ENCODE measurements at places on chromosomes 1 and 21.

GRCh38 chr1:79896140-79896539, 889.6 kb upstream of the ADGRL4 start:
- no peak for DNase-seq

DNA sequence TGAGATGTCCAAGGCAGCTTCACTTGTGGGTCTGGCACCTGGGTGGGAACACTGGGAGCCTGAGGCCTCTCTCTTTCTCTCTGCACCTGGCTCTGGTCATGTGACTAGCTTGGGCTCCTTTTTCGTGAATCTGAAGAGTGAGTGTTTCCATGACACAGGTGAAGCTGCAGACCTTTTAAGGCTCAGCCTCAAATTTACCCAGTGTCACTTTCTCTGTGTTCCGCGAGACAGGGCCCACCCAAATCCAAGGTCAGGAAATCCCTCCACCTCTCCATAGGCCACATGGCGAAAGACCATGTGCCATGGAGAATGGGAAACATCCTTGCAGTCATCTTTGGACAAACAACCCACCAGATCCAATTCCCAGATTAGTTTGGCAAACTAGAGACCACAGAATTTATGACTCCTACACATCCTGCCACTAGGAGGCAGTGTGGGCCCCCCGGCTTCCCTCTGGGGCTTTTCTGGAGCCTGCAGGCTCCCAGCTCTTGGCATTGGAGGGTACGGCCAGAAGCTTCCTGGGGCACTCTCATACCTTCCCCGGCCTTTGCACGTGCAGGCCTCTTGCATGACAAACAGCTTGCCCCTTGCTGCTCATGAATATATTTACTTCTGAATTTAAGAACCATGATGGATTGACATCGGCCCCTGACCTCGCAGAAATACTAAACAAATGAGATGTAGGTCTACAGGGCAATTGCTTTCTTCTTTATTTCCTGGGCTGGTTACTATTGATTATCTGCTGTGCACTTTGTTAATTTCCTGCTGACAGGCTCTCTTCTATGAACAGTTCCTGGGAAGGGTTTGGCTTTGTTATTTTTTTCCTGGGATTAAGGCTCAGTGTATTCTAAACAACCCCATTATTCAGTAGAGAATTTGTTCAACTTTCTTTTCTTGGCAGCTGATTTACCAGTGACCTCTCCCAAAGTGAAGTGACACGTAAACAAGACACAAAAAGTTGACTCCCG, 180.7 kb downstream of the KAZN start:
- no peak for DNase-seq

GRCh38 chr1:226872437-226872836, 2.0 kb downstream of the PSEN2 start:
- DNase-seq: no peak

DNA sequence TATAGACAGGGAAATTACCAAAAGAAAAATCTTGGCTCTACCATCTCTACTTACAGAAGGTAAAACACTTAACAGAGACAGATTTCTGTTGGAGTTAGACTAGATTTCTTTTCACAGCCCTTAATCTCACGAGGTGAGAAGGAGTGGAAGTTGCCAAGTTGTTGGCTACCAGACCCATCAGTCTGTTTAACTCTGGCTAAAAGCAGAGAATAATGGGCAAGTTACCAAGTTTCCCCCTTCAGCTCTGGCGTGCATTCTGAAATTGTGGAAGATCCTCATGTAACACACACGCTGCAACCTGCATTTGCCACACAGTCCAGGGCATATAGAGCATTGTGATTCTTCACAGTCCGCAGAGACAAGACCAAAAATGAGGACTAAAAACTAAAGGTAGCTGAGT, 49.3 kb downstream of the STX6 start:
- DNase-seq: no peak

- peak; percentile 39 for DNase-seq
Observed at GRCh38 chr1:214993419-214993818, 89.1 kb upstream of the KCNK2 start.

DNA sequence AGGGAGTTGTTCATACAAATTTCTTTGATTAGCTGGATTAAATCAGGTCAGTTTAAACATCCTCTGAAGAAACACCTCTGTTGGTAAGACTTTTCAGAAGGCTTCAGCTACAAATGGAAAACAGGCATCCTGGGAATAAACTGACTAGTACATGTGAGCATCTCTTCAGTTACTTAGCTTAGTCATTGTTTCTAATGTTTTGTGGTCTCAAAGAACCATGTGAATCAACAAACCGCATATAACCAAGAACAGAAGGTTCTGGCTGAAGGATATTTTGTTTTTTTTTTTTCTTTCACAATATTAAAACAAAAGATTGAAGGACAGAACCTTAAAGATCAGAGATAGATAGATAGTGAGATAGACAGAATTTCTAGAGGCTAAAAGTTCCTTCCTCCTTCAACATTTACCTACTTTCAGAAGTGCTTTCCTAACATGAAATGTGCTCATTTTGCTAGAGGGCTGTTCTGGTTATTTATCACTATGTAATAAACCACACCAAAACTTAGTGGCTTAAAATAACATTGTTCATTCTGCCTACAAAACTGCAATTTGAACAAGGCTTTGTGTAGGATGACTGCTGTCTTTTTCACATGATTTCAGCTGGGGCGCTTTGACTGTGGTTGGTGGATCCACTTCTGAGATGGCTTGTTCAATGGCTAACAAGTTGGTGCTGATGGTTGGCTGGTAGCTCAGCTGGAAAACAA, 119.8 kb upstream of the PTGFR start:
- peak; percentile 85 for DNase-seq

- DNase-seq: no peak
Observed at GRCh38 chr1:19664453-19665185, at the start of gene HTR6. TSS of gene HTR6 (plus strand) at chr1:19664875. CDS start at chr1:19665754, 879 bp downstream.

GRCh38 chr1:152251391-152251790, 27.4 kb upstream of the HRNR start:
- no peak for DNase-seq

GRCh38 chr1:26822737-26823395, 3.6 kb upstream of the ZDHHC18 start:
- no peak for DNase-seq

DNA sequence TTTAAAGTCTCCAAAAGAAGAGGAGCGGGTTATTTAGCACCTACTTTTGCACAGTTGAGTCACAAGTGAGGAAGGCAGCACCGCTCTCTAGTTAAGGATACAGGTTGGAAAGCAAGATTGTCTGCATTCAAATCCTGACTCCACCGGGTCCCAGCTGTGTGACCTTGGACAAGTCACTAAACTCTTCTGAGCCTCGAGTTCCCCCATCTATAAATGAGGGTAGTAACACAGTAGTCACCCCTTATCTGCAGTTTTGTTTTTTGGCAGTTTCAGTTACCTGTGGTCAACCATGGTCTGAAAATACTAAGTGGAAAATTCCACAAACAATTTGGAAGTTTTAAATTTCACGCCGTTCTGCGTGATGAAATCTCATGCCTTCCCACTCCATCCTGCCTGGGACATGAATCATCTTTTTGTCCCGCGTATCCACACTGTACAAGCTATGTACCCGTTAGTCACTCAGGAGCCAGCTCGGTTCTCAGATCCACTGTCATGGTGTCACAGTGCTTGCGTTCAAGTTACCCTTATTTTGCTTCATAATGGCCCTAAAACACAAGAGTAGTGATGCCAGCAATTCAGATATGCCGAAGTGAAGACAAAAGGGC, 49.4 kb downstream of the CAPZB start:
- DNase-seq: peak; percentile 76

DNA sequence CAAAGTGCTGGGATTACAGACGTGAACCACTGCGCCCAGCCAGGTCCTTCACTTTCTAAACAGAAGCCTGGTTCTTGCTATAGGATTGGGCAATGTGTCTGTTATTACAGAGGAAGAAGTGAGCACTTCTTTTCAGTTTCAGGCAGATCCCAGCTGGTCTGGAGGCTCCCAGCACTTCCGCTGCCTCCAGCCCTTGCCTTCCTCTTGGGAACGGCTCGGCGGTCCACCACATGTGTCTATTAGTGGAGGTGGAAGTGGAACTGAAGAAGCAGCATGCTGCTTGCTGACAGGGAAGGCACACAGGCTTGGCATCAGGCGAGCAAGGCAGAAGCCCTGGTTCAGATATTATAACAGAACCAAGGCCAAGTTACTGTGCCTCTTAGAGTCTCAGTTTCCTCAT, 17.0 kb downstream of the MKNK1 start:
- no peak for DNase-seq

Data from HFFc6 (cell line).